Stimulated activated CD4-positive, alpha-beta T cell treated with anti-CD3 and anti-CD28 coated beads, Interleukin-1b, Interleukin-23, amount 100 ng/mL, for 24 hours (primary cell): ENCODE measurements at places on chromosomes 16 and 17.

- no peak for DNase-seq
Measured at GRCh38 chr17:10155371-10156076, 42.9 kb downstream of the GAS7 start.

DNA sequence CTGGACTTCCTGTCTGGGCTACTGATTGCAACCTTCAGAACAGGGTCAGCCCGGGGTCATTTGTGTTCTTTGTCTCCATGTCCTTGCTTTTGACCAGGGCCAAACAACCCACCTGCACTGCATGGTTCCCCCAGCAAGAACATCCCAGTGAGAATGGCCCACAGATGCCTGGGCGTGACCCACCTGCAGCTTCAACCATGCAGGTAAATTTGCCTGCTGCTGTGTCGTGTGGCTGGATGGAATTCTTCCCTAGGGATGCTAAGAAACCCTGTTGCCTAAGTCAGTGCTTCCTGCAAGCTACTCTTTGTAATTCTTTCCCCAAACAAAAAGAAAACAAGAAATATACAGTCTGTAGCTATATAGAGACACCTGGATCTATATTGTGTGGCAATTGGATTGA lies 12.5 kb downstream of the CDH13 start:
- no peak for DNase-seq

DNA sequence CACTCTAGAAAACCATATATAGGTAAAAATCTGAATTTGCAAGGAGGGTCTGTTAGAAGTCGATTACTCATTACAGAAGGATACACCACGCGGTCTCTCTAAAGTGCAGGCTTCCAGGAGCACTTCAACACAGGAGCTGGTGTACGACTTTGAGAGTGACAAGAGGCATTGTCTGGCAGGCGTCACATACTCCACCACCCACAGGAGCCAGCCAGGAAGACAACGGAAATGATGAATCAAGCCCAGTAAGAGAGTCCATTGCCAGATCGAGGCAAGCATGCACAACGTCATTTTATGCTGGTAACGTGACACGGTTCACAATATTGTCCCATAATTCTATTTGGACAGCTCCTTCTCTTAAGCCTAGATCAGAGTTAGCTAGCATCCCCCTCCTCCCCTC lies 15.0 kb upstream of the CACNG4 start:
- DNase-seq: no peak

- no peak for DNase-seq
Measured at GRCh38 chr17:58615768-58616659, 75.8 kb downstream of the TEX14 start.

GRCh38 chr17:14732211-14732610 lies 431.3 kb downstream of the HS3ST3B1 start:
- DNase-seq: no peak

GRCh38 chr16:75244844-75245758 lies 6.3 kb downstream of the BCAR1 start:
- no peak for DNase-seq

DNA sequence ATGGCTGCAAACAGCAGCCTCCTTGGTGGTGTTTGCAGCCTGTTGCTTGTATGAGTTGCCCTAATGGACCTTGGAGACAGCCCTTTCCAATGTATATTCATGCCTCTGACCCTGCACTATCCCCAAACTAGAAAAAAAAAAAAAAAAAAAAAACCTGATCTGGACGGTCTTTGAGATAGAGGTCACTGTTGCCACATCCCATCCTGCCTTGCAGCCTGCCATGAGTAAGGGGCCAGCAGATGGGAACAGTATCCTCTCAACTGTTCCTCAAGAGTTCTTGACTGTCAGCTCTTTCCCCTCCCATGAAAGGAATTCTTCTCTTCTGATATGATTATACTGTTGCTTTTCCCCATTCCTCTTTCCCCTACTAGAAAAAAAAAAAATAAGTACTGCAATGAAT lies 152.4 kb downstream of the SSH2 start:
- no peak for DNase-seq
